H9 (cell line): ENCODE measurements at places on chromosomes 2 and 18. TPM values are rescaled to one million over a fixed set of nuclear protein-coding genes. Genes with fewer than 3 reads are reported as not detected.

IL36G gene
- total RNA-seq = not detected in 2 replicates

DNA sequence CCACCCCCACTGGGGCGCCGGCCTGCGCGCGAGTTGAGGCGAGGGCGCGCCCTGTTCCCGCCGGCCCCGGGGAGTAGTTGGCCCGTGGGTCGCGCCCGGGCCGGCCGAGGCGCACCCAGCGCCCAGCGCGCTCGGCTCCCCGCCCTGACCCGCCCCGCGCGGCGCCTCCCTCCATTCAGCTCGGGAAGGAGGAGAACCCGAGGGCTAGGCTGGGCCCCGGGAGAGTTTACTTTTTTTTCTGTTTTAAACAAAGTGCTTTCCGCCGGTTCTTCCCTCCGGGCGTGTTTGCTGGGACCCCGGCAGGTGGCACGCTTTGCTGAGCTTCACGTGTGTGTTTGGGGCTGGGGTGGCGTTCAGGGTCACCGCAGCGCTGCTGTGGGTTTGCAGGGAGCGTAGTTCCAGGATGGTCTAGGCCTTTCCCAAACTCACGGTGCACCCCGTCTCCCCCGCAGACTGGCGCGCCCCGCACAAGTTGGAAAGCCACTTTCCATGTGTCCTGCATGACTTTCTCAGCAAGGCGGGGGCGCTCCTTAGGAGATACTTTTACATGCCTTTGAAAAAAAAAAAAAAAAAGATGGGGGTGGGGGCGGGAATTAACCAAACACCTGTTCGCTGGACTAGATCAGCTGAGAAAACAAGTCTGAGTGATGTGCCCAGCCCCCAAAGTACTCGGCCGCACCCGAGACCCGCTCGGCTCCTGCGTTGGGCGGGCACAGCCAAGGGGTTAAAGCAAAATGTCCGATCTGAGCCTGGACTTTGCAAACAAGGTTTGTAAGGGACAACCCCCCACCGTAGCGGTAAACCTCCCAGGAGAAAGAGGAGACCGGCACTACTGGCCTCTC lies 825 bp downstream of the ITGA6 start:
- H3K27ac ChIP-seq = no peak overlapping the region
- peak; percentile 63 for DNase-seq
- no peaks in the 10 kb centered on the region; the same call in 1 of the 2 replicates for H3K27me3 ChIP-seq
- H3K36me3 ChIP-seq = peaks cover 3% of the 10 kb centered on the region
- peak overlapping the region; percentile 73 for H3K4me3 ChIP-seq
- peaks cover 16% of the 10 kb centered on the region; the same call in 1 of the 2 replicates for H3K4me1 ChIP-seq

DNA sequence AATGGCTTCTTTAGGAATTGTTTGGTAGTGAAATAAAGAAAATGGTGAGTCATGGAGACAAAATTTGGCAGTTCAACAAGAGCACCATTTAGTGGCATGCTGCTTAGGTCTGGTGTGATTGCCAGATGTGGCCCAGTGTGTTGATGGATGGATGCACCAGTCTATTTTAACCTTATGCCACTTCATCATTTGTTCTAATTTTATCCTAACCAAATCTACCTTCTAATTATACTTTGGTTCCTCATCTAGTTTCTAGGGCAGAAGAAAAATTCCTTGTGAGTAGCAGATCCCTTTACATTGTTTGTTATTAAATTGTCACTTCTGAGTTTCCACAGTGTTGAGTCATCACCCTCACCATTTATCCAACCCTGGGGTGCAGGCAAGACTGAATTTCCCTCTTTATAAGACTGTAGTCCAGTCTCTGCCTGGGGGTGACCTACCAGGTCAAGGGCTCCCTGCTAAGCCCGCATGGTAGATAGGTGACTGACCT lies 32.5 kb downstream of the NABP1 start:
- no peaks in the 10 kb centered on the region for H3K4me1 ChIP-seq
- no peak for DNase-seq
- no peaks in the 10 kb centered on the region for H3K27me3 ChIP-seq
- H3K36me3 ChIP-seq = no peaks in the 10 kb centered on the region
- H3K4me3 ChIP-seq = no peak overlapping the region

RPRM gene
- total RNA-seq = 38.4 and 41.3 TPM in 2 replicates

GRCh38 chr2:12861344-12861930 lies 144.7 kb downstream of the TRIB2 start:
- DNase-seq = no peak
- H3K27me3 ChIP-seq = no peaks in the 10 kb centered on the region

DNA sequence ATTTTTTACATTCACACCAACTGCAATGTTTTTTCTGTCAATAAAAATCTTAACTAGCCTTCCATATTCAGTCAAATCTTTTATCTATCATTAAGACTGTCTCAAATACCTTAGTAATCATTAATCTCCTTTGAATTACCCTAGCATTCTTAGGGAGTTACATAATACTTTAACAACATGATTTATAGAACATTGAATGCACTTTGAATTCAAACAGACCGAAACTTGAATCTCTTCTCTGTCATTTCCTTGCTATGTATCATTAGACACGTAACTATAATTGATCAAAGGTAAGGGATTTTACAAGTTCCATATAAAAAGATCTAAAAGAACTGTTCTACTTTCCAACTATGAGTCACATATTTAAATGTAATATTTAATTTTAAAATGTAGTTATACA lies 330.9 kb downstream of the RIT2 start:
- H3K27me3 ChIP-seq = no peaks in the 10 kb centered on the region
- no peak for DNase-seq
- H3K36me3 ChIP-seq = peaks cover 2% of the 10 kb centered on the region; the same call in 1 of the 2 replicates
- 0 out of 2 replicates have a peak, but pooled peaks cover 3% of the 10 kb centered on the region for H3K4me1 ChIP-seq
- no peak overlapping the region for H3K4me3 ChIP-seq

DNA sequence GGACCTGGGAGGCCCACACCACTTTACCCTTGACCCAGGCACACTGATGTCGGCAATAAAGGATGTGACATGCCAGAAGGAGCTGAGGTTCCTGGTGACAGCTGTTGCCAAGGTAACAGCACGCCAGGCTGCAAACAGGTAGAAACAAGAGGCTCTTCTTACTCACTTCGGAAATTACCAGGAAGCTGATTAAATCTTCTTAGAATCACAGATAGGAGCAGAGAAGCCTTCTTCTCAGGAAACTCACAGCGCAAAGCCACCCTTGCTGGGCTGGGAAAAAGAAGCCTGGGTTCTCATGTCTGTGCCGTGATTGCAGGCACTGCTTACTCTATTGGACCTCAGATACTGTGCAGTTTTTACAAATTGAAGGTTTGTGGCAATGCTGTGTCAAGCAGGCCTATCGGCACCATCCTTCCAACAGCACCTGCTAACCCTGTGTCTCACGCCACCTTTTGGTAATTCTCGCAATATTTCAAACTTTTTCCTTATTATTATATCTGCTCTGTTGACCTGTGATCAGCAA lies 61.0 kb upstream of the TAF1B start:
- no peaks in the 10 kb centered on the region for H3K27me3 ChIP-seq
- H3K4me1 ChIP-seq = no peaks in the 10 kb centered on the region
- H3K27ac ChIP-seq = no peak overlapping the region
- DNase-seq = no peak
- no peaks in the 10 kb centered on the region for H3K36me3 ChIP-seq
- no peak overlapping the region for H3K4me3 ChIP-seq

- H3K27me3 ChIP-seq = no peaks in the 10 kb centered on the region
- H3K4me1 ChIP-seq = peaks cover 10% of the 10 kb centered on the region
- peak overlapping the region; percentile 23; the same call in 2 of the 3 replicates for H3K4me3 ChIP-seq
- DNase-seq = no peak
These were observed 6.0 kb downstream of the MTHFD2 start for GRCh38 chr2:74204436-74204835.

DNA sequence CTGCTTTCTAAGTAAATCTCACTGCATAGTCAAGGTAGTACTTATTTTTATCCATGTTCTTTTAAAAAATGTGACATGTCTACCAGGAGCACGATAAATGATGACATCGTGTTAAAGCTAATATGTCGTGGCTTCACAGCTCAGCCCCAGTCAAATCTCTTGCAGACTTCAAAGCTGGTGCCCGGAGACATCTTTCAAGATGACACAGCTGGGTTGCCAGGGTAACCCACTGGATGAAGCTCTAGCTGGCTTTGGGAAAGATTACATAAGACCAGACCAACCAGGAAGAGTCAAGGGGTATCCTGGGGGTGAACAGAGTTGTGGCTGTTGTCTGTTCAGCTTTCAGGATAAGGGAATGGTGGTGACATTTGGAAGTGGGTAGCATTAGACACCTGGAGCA lies 67.8 kb downstream of the VSNL1 start:
- no peak for DNase-seq
- peaks cover 11% of the 10 kb centered on the region; the same call in 2 of the 3 replicates for H3K36me3 ChIP-seq
- H3K4me3 ChIP-seq = no peak overlapping the region
- no peak overlapping the region for H3K27ac ChIP-seq

DNA sequence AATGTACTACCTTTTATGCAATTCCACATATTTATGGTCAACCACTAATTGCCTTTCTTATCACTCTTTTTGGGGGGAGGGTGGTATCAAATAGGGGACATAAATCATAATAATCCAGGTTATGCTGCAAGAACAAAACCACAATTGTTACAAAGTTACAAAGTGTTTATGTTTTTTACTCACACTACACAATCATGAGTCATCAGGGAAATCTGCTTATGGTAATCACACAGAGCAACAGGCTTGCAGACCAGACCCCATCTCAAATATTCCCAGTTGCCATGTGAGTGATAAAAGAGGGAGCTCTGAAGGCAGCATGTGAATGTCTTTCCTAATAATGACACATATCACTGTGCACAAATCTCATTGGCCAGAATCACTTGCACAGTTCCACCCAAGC lies 304.7 kb upstream of the TMEFF2 start:
- no peak for DNase-seq
- no peaks in the 10 kb centered on the region for H3K27me3 ChIP-seq
- H3K4me1 ChIP-seq = no peaks in the 10 kb centered on the region
- no peak overlapping the region for H3K27ac ChIP-seq

DNA sequence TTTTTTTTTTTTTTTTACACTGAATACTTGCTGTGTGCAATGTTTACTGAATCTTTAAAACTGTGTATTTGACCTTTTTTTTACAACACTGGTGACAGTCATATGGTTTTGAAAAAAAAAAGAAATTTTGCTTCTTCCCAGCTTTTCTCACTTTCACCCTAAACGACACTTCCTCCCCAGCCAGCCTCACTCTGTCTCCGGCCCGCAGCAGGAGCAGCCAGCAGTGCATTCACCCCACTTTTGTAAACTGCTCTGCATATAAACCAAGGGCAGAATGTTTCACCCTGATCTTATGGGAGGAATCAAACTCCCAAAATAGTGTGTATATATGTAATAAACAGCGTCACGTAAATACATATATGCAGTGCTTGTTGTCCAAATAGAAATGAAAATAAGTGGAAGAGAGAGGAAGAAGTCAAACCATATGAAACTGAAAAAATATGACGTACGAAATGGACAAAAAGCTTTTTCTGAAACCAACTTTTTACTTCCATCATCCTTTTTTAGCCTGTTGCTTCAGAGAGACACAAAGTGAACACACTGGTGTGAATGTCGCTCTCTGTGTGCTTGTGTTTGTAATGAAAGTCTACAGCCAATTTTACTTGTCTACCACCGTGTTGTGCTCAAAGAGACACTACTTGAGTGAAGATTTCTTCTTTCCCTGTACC lies 54.2 kb downstream of the ZCCHC2 start:
- no peak overlapping the region for H3K4me3 ChIP-seq
- H3K27me3 ChIP-seq = no peaks in the 10 kb centered on the region
- DNase-seq = no peak
- H3K27ac ChIP-seq = no peak overlapping the region

UGT1A8 gene
- total RNA-seq = not detected in 2 replicates

DNA sequence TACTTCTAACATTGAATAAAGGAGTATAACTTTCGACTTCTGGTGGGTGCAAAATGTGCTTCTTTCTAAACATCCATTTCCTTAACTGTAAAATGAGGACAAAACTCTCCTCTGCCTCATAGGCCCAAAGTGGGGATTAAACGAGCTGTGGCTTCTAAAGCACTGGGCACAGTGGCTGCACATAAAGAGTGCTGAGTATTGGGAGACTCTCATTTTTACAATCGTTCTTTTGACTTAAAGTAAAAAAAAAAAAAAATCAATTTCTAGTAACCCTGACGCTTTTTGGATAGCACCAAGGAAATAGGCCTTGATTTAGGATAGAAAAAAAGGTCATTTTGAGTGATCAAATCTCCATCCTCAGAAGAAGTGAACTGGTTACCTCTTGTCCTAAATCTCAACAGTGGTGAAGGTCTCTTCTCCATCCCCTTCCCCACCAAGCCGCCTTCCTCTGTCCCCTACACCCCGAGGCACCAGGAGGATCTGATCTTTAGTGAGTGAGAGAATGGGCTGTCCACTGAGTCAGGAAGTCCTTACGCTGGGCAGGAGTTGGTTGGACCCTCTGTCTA lies 161.6 kb downstream of the DDX1 start:
- no peak overlapping the region for H3K27ac ChIP-seq
- peaks cover 5% of the 10 kb centered on the region; the same call in 1 of the 2 replicates for H3K36me3 ChIP-seq
- H3K4me3 ChIP-seq = no peak overlapping the region

ANKRD30BL gene
- not detected in 2 replicates for total RNA-seq

- no peak overlapping the region for H3K4me3 ChIP-seq
- peaks cover 2% of the 10 kb centered on the region; the same call in 1 of the 2 replicates for H3K4me1 ChIP-seq
- peak; percentile 56 for DNase-seq
- no peaks in the 10 kb centered on the region for H3K27me3 ChIP-seq
These were observed 73.2 kb downstream of the MBP start for GRCh38 chr18:77059294-77059916.

GRCh38 chr18:47150824-47151366 lies 595 bp upstream of the HDHD2 start:
- no peak for DNase-seq
- H3K27ac ChIP-seq = no peak overlapping the region
- peaks cover 19% of the 10 kb centered on the region for H3K36me3 ChIP-seq
- no peaks in the 10 kb centered on the region for H3K27me3 ChIP-seq
- peak overlapping the region; percentile 95 for H3K4me3 ChIP-seq

- H3K36me3 ChIP-seq = no peaks in the 10 kb centered on the region
- no peaks in the 10 kb centered on the region for H3K4me1 ChIP-seq
- no peak overlapping the region for H3K4me3 ChIP-seq
- H3K27me3 ChIP-seq = no peaks in the 10 kb centered on the region
- no peak overlapping the region for H3K27ac ChIP-seq
These were observed 27.1 kb downstream of the C2orf76 start for GRCh38 chr2:119339562-119339923.

DHRS9 gene
- total RNA-seq = not detected in 2 replicates

DNA sequence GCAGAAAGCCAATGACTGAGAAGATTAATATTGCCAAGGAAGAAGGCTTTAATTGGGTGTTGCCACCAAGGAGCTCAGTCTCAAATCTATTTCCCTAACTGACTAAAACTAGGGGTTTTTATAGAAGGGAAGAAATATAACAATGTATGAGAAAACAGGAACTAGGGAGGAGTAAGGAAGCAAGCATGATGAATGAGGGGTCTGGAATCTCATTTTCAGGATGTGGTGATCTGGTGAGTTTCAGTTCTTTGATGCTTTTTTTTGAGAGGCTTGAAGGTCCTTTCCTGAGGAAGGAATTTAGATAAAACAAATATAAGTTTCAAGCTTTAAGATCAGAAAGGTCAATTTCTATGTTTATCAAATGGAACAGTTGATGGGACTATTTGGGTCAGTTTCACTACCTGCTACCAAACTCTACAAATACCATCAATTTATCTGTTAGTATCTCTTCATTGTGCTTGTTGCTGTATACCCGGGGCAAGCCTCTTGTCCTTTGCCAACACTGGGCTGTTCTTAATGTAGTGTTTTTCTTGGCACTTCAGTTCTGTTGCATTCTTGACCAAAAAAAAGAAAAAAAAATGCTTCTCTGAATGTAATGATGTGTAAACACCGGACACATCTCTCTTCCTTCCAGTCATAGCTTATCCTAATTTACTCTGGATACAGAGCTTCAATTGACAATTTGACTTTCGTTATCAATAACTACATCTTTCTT lies 357.0 kb downstream of the GALNT13 start:
- DNase-seq = no peak
- H3K27ac ChIP-seq = no peak overlapping the region
- H3K4me1 ChIP-seq = no peaks in the 10 kb centered on the region; the same call in 1 of the 2 replicates
